ENCODE measurements at places on chromosomes 4 and X. TPM values are rescaled to one million over a fixed set of nuclear protein-coding genes. Genes with fewer than 3 reads are reported as not detected.

The DCX gene
- total RNA-seq: not detected

DNA sequence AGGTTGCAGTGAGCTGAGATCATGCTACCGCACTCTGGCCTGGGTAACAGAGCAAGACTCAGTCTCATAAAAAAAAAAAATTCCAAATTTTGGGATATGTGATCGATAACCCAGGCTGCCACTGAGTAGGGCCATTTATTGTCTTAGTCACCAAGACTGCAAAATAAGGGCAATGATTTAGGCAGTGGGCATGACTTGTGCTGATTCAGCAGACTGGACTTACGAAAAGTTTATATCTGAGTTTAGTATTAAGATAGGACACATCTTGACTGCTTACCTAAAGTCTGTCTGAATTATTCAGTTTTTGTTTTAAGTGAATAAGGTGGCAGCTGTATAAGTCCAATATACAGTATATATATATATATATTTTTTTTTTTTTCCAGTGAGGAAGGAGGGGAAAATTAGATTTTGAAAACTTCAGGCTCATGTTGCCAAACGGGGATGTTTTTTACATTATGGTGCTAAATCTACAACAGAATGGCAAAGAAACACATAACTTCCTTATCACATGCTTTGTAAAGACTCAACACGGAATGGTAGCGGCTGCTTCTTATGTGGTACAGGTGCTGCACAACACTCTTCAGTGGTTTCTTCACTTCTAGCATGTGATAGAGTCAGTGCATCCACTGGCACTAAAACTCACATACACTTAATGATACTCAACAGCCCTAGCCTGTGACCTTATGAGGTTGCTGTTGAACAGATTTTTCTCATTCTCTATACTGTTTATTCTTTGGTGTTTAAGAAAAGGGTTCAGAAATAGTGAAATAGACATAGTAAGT, 6.5 kb downstream of the TEX13D start:
- H3K27me3 ChIP-seq: no peaks in the 10 kb centered on the region
- H3K4me3 ChIP-seq: no peak overlapping the region
- no peak for DNase-seq
- H3K27ac ChIP-seq: no peak overlapping the region

The RASGEF1B gene
- 2.4 TPM for total RNA-seq

DNA sequence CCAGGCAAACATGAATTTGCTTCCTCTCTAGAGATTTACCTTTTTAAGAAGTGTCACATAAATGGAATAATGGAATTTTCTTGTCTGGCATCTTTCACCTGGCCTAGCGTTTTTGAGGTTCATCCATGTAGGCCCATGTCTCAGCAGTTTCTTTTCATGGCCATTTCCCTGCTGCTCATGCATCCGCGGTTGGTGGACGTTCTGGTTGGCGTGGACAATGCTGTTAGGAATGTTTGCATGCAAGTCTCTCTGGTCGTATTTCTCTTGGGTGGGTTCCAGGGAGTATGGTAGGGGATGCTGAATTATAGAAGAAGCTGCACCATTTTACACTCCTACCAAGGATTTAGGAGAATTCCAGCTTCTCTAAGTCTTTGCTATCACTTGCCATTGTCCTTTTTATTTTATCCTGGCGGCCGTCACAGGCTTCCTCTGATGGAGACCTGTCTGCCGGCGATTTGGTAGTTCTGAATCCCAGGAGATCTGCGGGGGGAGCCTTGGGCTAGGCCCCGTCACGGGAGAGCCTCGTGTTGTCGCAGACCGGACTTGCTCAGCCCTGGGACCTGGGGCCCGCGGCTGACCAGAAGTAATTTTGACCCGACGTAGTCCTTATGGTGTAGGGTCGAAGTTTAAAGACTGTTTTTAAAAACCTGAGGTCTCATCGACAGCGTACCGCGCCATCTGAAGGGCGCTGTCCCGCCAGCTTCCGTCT, 56.9 kb upstream of the TADA2B start:
- peaks cover 73% of the 10 kb centered on the region for H3K4me1 ChIP-seq
- no peak for DNase-seq
- peak overlapping the region; percentile 95 for H3K27ac ChIP-seq
- peak overlapping the region; percentile 89 for H3K4me3 ChIP-seq
- H3K27me3 ChIP-seq: no peaks in the 10 kb centered on the region

The FOXR2 gene
- not detected for total RNA-seq

DNA sequence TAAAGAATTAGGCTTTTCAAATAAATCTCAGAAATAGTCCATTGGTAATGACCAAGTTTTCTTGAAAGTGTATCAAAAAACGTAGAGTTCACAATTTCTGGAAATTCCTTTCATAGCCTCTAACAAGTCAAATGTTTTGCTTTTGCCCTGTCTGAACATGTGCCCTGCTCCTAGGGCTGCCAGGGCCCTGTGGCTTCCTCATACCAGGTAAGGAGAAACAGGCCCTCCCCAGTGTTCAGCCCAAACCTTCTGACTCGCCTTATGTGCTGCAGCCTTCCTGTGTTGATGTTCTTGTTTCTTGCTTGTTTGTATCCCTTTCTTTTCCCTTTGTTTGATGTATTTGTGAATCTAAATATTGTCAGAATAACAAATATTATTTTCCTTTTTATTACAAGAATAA, 146.1 kb upstream of the PACRGL start:
- no peaks in the 10 kb centered on the region for H3K4me1 ChIP-seq
- DNase-seq: no peak
- no peak overlapping the region for H3K4me3 ChIP-seq
- no peaks in the 10 kb centered on the region for H3K36me3 ChIP-seq
- H3K27ac ChIP-seq: no peak overlapping the region
- no peaks in the 10 kb centered on the region for H3K27me3 ChIP-seq

DNA sequence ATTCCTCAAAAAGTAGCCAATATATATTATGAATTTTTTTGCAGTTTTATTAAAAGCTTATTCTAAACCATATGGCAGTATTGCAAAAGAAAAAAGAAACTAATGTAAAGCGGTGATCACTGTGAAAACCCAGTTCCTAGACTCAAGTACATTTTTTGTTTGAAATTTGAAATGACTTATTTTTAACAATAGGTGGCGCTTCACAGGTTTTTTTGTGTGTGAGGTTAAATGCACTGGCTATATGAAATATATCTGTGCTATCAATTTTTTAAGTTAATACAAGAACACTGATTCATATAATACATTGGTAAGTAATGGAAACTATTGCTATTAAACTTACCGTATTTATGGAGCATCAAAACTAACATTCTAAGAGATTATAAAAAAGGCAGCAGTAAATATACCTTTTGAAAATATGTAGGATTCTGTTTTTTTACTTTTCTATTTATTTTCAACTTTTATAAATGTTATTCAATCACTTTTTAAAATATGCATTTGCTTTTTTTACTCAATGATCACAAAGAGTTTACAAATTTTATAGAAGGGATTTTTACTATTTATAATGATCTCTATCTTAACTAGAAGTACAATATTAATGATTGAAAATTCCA, 5.6 kb upstream of the SPRY1 start:
- no peaks in the 10 kb centered on the region for H3K4me1 ChIP-seq
- H3K27ac ChIP-seq: no peak overlapping the region
- DNase-seq: no peak
- H3K4me3 ChIP-seq: no peak overlapping the region

The LRCH2 gene
- not detected for total RNA-seq

The JCHAIN gene
- total RNA-seq: not detected

The EVC2 gene
- total RNA-seq: 2.2 TPM

DNA sequence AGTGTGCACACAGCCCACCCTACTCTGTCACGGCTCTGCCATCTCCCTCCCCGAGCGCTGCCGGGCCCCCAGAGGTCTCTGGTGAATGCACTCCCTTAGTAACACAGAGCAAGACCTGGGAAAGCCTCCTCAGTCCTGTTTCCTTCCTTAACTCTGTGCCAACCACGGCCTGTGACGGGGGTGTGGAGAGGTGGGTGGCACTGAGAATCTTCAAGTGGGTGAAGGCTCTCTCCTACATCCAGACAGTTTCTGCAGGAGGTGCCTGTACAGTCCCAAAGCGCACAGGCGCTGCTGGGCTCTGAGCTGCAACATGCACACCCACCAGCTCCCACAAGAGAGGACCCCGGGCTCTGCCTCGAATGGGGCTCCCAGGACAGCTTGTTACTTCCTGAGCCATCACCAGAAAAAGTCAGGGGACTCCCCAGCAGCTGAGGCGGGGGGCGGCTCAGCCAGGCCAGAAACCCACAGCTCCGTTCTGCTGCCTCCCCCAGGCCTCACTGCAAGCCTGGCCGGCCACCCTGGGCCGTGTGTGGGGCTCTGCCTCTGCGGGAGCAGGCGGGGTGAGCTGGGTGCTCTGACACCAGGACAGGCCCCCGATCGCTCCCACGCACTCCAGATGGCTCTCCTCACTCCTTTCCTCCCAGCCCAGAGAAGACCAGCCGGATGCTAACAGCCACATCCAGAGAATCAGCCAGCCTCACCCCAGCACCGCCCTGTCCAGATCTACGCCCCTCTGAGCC, 29.7 kb downstream of the FAM53A start:
- H3K27me3 ChIP-seq: no peaks in the 10 kb centered on the region
- no peak overlapping the region for H3K27ac ChIP-seq
- H3K36me3 ChIP-seq: no peaks in the 10 kb centered on the region
- no peak for DNase-seq
- H3K4me3 ChIP-seq: no peak overlapping the region

DNA sequence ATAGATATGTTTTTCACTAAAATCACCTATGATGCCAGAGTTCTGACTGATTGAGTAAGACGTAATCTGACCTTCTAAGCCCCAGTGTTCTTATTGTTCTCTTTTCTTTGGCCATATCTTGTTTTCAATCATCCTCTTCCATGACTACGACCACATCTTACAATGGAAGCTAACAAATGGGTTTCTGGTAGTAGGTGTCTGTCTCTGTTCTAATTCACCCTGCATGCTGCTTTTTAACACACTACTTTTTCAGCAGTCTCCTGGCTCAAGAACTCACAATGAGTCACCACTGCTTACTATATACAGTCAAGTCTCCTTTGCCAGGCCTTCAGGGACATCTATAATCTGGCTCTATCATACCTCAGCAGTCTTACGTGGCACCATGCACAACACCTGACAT, 146.1 kb downstream of the NEXMIF start:
- no peaks in the 10 kb centered on the region for H3K27me3 ChIP-seq
- no peak overlapping the region for H3K4me3 ChIP-seq
- H3K27ac ChIP-seq: no peak overlapping the region
- H3K4me1 ChIP-seq: no peaks in the 10 kb centered on the region
- DNase-seq: no peak
- no peaks in the 10 kb centered on the region for H3K36me3 ChIP-seq

DNA sequence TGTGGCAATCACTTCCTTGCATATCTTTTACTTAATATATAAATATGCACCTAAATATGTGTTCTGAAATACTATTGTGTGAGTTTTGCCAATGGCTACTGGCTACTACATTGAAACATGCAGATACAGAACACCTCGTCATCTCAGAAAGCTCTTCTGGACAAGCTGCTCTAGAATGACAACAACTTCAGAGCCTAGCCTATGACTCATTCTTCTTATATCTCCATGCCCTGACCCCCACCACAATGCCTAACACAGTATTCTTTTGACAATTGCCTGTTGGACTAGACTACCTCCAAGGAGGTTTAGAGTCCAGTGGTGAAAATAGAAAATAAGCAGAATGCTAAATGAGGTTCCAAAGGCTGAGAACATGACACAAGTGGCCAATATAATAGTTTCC, 17.6 kb upstream of the DMP1 start:
- no peaks in the 10 kb centered on the region for H3K4me1 ChIP-seq
- no peak overlapping the region for H3K4me3 ChIP-seq
- no peak for DNase-seq
- H3K36me3 ChIP-seq: no peaks in the 10 kb centered on the region
- H3K27ac ChIP-seq: no peak overlapping the region
- H3K27me3 ChIP-seq: peaks cover 8% of the 10 kb centered on the region

DNA sequence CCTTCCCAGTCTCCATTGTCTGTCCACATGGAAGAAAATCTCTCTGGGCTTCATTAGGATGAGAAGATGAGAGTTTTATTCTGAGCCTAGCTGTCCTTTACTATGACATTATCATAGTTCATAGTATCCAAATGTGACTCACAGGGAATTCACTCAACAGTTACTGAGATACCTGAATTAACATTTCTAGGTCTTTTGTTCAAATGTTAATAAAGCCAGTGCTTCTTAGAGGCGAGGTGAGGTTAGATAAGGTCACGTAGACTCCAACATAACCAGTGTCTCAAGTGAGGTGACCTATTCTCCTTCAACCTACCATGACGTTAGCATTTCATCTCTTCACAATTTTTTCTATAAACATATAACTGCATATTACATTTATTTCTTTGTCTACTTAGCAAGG, 67.2 kb downstream of the PALLD start:
- peaks cover 19% of the 10 kb centered on the region for H3K27me3 ChIP-seq
- no peaks in the 10 kb centered on the region for H3K36me3 ChIP-seq
- H3K4me1 ChIP-seq: no peaks in the 10 kb centered on the region
- DNase-seq: no peak

The CENPVL2 gene
- not detected for total RNA-seq

The EPHA5 gene
- not detected for total RNA-seq

- no peaks in the 10 kb centered on the region for H3K36me3 ChIP-seq
- DNase-seq: no peak
- no peaks in the 10 kb centered on the region for H3K4me1 ChIP-seq
- H3K27me3 ChIP-seq: peaks cover 5% of the 10 kb centered on the region
Measured at GRCh38 chr4:100261346-100261745, 71.1 kb upstream of the DDIT4L start.

The SSX2B gene
- not detected for total RNA-seq

The RAB33B gene
- total RNA-seq: 7.6 TPM

DNA sequence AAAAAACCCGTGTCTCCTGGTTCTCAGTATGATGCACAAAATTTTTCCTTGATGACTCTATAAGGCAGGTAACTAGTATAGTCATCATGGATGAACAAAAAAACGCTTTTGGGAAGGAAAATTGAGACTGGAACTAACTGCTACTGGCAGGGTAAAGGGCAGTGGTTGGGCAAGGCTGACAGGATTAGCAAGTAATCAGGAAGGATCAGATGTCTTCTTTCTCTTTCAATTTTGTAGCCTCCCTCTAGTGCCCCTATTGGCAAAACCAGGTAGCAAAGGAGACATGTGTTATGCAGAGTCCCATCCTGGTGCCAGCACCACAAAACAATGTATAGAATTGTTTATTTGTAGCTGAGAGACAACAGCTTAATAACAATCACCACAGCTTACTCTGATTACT, 12.8 kb upstream of the SLITRK4 start:
- no peaks in the 10 kb centered on the region for H3K27me3 ChIP-seq
- no peaks in the 10 kb centered on the region for H3K36me3 ChIP-seq
- H3K4me1 ChIP-seq: no peaks in the 10 kb centered on the region
- DNase-seq: no peak
- no peak overlapping the region for H3K27ac ChIP-seq
- no peak overlapping the region for H3K4me3 ChIP-seq

The TXK gene
- 15.2 TPM for total RNA-seq

The PIR gene
- 5.1 TPM for total RNA-seq

DNA sequence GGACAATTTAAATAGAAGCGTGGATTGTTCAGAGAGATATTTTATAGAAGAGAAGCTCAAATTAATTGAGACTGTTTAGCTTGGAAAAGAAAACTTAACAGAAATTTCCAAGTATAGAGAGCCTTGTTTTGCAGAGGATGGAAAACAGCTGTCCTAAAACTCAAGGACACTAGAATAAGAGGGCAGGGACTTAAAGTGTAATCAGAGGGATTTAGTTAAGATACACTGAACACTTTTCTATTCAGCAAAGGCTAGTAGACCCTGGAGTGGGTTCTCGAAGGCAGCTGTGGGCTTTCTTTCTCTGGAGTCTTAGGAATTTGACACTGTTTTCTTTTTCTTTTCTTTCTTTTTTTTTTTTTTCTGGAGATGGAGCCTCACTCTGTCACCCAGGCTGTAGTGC, 92.7 kb upstream of the ARX start:
- no peaks in the 10 kb centered on the region for H3K27me3 ChIP-seq
- no peak overlapping the region for H3K27ac ChIP-seq
